ENCODE measurements at places on chromosomes 4 and X. TPM values are rescaled to one million over a fixed set of nuclear protein-coding genes. Genes with fewer than 3 reads are reported as not detected.

C4orf50 gene
- total RNA-seq = 0.21 TPM

SPANXA2 gene
- total RNA-seq = not detected

PTPN13 gene
- total RNA-seq = 2.2 TPM

PABPC5 gene
- not detected for total RNA-seq

DCAF4L1 gene
- total RNA-seq = 0.21 TPM

KCTD8 gene
- not detected for total RNA-seq
